CD4-positive, alpha-beta T cell treated with Interleukin-4 for 1 hour (primary cell): ENCODE measurements at places on chromosomes 4 and X.

DNA sequence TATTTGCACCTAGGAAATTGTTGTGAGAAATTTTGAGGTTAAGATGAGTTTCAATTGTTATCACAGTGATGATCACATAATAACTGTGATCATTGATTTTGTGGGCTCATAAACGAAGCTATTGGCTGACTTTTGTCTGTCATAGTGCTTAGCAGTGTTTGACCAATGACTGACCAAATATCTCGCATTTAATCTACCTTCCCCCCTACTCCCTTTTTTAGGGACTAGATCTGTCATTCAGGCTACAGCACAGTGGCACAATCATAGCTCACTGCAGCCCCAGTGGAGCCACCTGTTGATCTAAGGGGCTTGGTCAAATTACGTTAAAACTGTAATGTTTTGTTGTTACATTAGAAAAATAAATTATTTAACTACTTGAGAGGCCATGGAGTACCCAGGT, 1.5 kb downstream of the FUNDC2 start:
- DNase-seq, result no peak

GRCh38 chr4:683982-684622, 4.8 kb downstream of the SLC49A3 start:
- peak; percentile 31 for DNase-seq

- DNase-seq, result no peak
Measured at GRCh38 chr4:17397611-17398010, 114.3 kb downstream of the QDPR start.

DNA sequence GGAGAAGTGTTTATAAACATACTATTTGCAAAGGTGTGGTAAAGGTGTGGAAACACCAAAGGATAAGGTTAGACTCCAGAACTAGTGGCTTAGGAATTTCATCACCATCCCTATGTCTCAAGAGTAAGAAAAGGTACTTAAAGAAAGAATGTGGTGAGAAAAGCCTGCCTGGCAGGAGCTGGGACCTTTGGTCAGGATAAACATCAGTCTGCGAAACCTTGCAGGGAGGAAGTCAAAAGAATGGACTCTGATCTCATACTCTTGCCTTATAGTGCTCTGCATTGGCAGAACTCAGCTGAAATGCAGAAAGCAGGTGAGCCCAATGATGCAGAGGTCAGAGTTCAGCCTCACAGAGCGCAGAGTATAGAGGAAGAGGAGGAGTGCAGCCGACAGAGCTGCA, 97.2 kb upstream of the NR3C2 start:
- DNase-seq, result no peak

DNA sequence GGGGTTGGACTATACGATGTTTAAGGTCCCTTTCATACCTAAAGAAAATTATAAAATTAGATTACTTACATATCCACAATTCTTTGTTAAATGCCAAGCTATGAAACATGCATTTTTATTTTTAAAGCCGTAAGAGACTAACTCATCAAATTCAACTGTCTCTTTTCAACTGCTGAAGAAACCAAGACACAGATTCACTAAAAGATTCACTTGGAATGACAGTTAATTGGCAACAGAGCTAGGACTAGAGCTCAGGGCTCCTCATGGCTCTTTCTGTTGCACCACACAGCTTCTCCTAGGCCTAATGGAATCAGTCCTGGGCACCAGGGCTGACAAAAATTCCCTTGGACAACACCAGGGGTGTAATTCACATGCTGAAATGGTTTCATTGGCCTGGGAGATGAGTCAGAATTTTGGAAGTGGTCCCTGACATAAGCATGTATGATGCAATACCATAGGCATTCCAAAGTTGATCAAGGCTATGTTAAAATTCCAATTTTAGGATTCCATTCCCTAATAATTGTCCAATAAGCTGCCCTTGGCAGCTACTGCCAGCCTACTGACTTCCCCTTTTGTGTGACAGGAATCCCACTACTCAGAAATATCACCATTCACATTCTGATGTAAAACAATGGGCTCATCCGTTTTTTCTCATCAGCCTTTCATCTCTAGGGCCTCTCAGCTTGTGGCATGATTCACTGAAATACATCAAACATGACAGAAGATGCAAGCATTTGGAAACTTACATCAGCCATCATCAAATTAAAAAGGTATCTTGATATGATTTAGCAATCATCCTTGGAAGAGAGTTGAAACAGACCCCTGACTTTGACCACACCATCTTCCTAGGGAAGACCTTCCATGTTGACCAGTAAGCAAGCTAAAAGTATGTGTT, 54.2 kb downstream of the PLAC1 start:
- no peak for DNase-seq

DNA sequence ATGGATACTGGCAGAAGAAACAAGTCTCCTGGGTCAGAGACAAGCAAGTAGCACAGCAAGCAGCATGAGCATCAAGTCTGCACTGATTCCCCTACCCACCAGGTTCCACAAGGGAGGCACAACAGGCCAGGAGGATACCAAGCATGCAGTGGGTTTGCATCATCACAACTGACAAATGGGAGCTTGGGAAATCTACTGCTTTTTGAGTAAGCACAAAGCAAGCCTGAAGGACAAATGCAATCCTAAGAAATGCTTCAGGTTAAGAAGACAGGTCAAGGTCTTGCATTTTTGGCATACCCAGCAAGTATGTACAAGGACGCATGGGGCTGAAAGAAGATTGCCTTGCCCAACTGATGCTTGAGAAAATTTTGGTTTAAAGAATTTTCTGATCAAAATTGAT, 279.6 kb downstream of the PDGFC start:
- DNase-seq, result no peak

GRCh38 chr4:155629183-155629825, 37.3 kb upstream of the GUCY1A1 start:
- no peak for DNase-seq

GRCh38 chr4:177182166-177182565, 127.5 kb upstream of the NEIL3 start:
- no peak for DNase-seq

DNA sequence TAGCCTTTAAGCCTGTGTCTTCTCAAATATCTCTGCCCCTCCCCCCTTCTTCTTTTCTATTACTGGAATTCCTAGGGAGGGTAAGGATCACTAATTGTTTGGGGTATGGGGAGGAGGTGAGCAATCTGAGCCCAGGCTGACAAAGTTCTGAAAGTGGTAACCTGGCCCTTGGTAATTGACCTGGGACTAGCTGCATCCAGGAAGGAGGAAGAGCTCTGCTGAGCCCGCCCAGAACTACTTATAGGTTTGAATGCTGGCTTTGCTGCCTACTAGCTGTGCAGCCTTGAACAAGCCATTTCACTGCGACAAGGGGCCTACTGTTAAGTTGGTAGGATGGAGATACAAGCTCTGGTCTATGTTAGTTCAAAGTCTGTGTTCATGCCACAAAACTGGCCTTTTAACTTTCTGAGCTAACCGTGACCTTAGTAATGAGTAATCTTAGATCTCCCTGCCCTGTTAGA, 37.8 kb downstream of the DGKK start:
- no peak for DNase-seq

DNA sequence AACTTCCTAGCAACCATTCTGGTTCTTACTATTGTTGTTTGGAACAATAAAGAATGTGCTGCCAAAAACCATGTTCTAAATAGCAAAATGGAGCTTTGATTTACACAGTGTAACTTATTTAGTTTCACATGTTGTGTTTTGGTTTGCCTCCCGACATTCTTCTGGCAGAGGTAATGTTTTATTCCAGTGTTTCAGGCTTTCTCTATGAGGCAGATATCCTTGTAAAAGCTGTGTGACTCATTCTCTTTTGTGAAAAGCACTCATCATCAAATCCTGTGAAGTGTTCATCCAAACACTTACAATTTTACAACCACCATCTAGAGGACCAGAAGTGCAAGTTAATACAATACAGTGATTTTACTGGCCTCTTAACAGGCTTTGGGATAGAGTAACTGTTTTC, 219.0 kb upstream of the GIMD1 start:
- no peak for DNase-seq

GRCh38 chr4:12319765-12320164, 891.1 kb upstream of the HS3ST1 start:
- DNase-seq, result no peak

GRCh38 chr4:87270144-87270543, 49.7 kb upstream of the KLHL8 start:
- DNase-seq, result no peak

GRCh38 chrX:28273736-28274135, 292.5 kb upstream of the DCAF8L1 start:
- no peak for DNase-seq
